ENCODE measurements at places on chromosomes 1 and 21.

GRCh38 chr1:16181887-16182719 lies 26.2 kb upstream of the EPHA2 start:
- DNase-seq: no peak

DNA sequence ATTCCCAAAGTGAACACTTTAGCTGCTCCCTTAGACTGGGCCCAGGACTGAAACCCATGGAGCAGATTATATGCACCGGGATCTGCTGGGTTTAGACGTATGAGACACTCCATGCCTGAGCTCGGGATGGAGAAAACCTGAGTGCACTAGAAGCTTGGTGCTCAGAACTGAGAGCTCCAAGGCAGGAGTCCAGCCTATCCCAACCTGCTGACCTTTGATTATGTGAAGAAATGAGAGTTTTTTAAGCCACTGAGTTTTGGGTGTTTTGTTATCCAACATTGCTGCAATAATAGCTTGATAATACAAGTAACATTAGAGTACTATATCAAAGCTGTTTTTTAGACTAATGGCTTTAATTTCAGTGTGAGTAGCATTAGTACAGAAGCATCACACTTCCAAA lies 131.5 kb upstream of the KCNK1 start:
- no peak for DNase-seq

DNA sequence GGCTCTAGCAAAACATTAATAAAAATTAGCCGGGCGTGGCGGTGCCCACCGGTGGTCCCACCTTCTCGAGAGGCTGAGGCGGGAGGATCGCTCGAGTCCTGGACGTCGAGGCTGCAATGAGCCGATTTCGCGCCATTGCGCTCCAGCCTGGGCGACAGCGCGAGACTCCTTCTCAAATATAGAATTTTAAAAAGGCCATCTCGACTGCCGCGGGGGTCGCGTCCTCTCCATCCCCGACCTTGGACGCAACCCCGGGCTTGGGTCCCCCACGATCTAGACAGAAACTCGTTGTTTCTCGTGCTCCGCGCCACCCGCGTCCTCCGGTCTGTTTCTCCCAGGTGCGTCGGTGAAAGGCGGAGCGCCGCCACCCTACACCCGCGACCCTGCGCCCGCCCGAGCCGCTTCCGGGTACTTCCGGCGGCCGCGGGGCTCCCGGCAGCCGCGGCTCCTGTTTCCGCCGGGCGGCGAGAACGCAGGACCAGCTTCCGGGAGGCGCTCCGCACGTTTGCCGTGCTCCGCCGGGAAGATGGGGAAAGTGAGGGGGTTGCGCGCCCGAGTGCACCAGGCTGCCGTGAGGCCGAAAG lies at the start of gene SLX9:
TSS of gene SLX9 (plus strand) at position 498 of the 584 bp plus-strand sequence. CDS start at position 527, 29 bp downstream.
- DNase-seq: peak; percentile 80

DNA sequence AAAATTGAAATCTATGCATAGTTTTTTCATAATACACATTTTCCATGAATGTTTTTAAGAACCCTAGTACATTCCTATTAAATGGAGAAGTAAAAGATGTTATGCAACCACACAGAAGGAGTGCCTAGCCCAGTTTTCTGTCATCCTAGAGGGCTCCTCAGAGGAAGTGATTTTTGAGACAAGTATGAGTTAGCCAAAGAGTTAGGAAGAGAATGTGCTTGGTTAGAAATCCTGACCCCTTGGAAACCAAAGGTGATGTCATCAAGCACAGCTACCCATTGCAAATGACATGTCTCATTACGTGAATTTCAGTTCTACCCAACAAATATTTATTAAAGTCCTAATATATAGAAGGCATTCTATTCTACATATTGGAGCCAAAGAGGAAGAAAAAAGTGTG lies 88.9 kb upstream of the TNFSF4 start:
- DNase-seq: peak; percentile 37

GRCh38 chr1:216910081-216910840 lies 187.0 kb upstream of the ESRRG start:
- no peak for DNase-seq

GRCh38 chr1:166703726-166704462 lies 135.4 kb upstream of the POGK start:
- peak; percentile 23 for DNase-seq

- DNase-seq: no peak
Observed at GRCh38 chr1:244431166-244431565, 20.5 kb downstream of the ADSS2 start.

GRCh38 chr21:25907573-25908275 lies 173.0 kb downstream of the GABPA start:
- DNase-seq: no peak

- peak; percentile 81 for DNase-seq
Observed at GRCh38 chr21:42467140-42467983, 28.7 kb downstream of the RSPH1 start.

GRCh38 chr1:165328136-165328535 lies 28.4 kb downstream of the LMX1A start:
- no peak for DNase-seq

GRCh38 chr1:30746212-30747032 lies 11.2 kb downstream of the LAPTM5 start:
- no peak for DNase-seq

DNA sequence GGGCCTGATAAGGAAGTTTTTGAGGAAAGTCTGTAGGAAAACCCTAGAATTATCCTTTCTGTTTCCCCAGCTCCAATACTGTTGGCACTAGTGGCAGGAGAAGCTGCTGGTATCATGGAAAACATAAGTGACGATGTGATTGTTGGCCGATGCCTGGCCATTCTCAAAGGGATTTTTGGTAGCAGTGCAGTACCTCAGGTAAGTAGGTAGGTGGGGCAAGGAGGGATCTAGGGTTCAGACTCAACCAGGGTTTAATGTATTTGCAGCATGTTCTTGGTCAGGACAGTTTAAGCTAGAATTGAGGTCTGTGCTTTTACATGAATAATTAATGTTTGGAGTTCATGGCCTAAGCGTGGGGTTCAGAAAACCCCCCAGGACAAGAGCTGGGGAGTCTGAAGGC lies 62.1 kb downstream of the KDM1A start:
- DNase-seq: peak; percentile 21

DNA sequence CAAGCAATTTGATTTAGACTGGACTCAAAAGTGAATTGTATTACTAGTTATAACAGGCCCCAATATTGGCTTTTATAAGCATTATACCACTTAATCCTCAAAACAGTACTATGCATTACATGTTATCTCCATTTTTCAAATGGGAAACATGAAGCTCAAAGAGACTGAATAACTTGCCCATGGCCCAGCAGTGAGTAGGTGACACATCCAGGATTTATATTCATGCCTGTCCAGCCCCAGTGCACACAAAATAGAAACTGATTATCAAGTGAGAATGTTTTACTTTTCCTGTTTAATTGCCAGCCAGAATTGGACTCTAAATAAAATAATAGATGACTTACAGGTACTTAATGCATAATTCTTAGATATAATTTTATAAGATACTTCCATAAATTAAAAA lies 82.9 kb downstream of the NIBAN1 start:
- DNase-seq: no peak

GRCh38 chr1:60848583-60849188 lies 233.7 kb upstream of the NFIA start:
- peak; percentile 48 for DNase-seq

Data from Kasumi-1 (cell line).